ENCODE measurements at places on chromosomes 13 and 19.

DNA sequence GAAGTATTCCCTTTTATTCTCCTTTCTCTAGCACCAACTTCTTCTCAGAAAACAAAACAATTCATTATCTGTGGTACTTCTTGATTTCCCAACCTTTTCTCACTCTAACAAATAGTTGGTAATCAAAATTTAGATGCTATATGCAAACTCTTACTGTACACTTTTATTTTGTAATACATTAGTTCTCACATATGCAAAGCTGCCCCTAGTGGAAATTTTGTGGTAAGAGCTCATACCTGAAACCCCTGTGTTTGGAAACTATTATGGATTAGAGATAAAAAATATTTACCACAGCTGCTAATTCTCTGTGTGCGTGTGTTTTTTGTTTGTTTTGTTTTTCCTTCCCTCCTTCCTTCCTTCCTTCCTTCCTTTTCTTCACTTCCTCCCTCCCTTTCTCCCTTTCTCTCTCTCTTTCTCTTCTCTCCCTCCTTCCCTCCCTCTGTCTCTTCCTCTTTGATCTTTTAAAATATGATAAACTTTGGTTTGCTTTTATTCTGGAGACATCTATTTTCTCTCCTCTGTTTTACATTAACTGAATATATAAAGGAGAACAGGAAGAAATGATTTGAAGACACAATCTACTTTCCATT is 537.4 kb downstream of the SLITRK6 start:
- no peak for DNase-seq

DNA sequence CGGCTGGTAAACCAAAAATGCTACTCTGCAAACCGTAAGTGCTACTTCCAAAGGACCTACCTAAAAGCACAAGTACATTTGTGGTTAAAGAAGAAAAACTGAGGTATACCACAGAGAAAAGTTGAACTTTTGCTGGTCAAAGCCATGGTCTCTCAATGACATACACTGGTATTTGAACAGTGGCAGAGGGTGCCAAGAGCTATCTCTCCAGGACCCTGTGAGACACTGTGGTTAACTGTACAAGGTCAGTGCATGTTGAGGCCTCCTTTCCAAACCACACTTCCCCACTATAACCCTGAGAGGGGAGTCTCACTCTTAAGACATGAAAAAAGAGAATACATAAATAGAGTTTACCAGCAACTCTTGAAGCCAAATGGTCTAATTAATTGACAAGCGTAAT is 49.5 kb downstream of the COL4A1 start:
- DNase-seq: no peak

DNA sequence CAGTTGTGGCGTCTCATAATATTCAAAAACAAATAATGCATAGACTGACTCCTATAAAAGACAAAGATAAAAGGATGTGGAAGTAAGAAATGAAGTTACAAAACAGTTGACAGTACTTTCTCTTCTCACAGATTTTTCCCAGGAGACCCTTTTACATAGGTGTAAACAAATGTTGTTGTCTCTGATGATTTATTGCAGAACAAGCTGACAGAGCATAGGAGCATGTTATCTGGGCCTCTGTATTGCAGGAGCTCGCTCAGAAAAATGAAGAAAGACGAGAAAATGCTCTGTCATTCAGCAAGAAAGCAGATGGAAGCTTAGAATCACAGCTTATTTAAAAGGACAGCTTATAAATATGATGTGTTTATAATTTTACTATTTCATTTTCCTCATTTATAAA is 353.6 kb upstream of the GPC6 start:
- DNase-seq: no peak

DNA sequence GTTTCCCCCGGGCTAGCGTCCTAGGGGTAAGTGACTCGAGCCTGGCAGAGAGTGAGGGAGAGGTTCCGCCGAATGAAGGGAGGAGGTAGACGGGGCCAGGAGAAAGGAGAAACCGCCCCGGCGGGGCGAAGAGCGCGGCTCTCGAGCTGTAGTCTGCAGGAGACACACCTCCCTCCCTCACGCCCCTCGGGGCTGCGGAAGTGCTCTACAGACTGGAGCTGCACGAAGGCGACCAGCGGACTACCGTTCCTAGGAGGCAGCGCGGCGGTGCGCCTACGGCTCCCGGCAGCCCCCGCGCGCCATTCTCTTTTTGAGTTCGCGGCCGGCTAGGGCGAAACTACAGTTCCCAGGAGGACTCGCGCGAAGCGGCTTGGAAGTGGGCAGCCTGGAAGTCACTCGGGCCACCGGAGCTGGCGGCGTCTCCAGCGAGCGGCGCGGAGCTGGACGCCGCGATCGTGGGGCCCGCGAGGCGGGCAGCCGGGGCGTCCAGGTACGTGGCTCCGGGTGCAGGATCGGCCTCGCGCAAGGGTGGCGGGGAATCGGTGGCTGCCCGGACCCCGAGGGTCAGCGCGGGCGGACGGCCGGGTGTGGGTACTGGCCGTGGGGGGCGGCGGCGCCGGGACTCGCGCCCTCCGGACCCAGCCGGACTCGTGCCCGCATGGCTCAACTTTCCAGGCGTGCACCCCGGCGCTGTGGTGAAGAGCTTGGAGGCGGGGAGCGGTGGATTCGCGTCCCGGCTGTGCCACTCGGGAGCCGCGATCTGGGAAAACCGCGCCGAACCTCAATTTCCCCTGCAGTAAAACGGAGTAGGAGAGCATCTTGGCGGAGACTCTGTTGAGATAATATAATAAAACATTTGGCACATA is at the start of gene SIPA1L3:
Gene SIPA1L3 (plus strand): TSS at position 340 of the 866 bp plus-strand sequence. CDS start 174,358 bp downstream, outside the sequence.
- peak; percentile 89 for DNase-seq

GRCh38 chr19:11848594-11849469 is at the start of gene ZNF439:
ZNF439 (plus strand) TSS chr19:11848726; CDS start chr19:11848868, 142 bp downstream.
- DNase-seq: peak; percentile 86

DNA sequence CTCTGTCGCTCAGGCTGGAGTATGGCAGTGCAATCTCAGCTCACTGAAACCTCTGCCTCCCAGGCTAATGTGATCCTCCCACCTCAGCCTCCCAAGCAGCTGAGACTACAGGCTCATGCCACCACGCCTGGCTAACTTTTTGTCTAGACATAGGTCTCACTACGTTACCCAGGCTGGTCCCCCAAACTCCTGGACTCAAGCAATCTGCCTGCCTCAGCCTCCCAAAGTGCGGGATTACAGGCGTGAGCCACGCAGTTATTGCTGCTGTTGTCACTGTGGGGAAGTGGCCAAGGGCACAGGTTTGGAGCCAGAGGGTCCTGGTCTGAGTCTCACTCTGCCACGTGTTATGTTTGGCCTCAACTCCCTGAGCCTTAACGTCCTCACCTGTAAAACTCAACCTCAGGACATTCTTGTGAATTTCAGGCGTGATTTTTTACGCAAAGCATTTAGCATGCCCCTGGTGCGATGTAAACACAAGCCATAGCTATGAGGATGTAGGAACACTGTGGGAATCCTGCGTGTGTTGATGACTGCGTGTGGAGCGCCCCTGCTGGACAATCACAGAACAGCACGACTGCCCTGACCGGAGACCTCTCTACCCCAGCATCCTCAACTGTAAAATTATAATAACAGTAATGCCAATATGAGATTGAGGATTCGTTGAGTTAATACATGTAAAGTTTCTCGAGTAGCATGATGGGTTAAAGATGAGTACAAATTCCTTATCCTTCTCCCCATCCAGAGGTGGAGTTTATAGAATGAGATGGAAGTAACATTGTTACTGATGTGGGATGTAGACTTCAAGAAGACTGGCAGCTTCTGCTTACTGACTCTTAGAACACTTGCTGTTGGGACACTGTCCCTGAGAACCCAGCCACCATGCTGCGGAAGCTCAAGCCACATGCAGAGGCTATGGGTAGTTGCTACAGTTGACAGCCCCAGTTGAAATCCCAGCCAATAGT is 41.8 kb upstream of the PNMA8B start:
- peak; percentile 46 for DNase-seq

GRCh38 chr19:38559428-38560401 is 58.0 kb downstream of the MAP4K1 start:
- DNase-seq: no peak

- DNase-seq: no peak
Measured at GRCh38 chr13:48514793-48515192, 18.1 kb downstream of the RCBTB2 start.

GRCh38 chr19:21210037-21210621 is 68.3 kb downstream of the ZNF431 start:
- no peak for DNase-seq

DNA sequence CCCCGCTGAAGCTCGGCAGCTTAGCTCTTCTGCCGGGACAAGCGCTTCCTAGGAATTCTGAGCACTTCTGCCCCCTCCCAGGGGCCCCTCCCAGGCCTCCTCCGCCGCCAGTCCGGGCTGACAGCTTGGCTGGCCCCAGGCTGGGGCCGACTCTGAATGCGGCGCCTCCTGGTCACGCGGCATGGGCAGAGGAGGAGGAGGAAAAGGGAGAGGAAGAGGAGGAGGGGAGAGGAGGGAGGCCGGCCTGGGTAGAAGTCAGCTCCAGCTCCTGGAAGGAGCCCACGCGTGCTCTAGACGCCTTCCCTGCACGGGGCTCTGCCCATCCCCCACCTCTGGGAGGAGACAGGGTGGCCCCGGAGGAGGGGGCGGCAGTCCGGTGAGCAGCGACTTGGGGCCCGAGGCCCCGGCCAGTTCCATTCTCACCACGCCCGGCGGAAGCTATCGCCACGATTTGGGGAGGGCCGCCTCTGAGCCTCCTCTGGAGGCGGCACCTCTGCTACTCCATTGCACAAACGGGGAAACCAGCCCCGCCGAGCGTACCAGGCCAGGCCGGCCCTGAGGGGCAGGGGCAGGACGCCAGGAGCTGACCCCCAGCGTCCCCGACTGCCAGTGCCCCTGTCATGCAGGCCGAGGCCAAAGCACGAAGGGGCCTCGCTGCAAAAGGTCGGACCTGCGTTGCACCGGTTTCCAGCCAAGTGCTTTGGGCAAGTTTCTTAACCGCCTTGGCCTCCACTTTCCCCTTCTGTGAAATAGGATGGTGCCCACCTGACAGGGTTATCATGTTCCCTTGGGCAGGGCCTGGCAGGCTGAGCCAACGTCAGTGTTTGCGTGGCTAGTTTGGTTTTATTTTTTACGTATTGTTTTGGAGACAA is 31.6 kb downstream of the CCNE1 start:
- no peak for DNase-seq

DNA sequence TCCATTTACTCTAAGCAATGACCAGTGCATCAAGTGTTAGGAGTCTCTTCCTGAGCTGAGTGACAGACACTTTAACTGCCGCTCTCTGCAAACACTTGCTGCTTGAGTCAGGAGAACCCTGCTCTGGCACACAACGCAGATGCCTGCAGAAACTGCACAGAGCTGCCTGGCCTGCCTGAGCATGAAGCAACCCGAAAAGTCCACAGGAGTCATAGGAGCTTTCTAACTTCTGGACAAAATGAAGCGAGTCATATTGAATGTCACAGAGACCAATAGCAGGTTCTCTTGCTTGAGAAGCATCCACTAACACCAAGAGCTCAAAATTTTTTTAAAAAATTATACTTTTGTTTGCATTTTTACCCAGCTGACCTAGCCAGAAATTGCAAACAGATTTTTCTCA is 232.4 kb downstream of the LHFPL6 start:
- DNase-seq: no peak

DNA sequence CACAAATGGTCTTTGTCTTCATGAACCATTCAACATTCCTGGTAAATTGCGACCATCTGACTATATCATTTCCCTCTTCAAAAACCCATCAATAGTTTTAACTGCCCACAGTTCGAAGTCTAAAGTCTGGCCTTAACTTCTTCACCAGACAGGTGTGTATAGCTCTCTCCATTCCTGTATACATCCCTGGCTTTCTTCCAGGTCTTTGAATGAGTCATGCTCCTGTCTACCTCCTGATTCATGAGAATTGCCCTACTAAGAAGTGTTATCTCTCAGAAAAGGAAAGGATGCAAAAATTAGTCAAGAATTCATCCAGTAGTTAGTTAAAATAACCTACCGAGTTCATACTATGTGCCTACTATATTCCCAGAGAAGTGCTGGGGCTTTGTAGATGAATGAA is 225.0 kb downstream of the TBC1D4 start:
- DNase-seq: no peak

- no peak for DNase-seq
Measured at GRCh38 chr13:102003848-102004570, 397.8 kb downstream of the FGF14 start.
